ENCODE measurements at places on chromosomes 4 and X.
A peak's percentile ranks its signal among the peaks of the same experiment; 100 is the strongest.

GRCh38 chr4:94570558-94570957 lies 118.8 kb downstream of the PDLIM5 start:
- DNase-seq: no peak

DNA sequence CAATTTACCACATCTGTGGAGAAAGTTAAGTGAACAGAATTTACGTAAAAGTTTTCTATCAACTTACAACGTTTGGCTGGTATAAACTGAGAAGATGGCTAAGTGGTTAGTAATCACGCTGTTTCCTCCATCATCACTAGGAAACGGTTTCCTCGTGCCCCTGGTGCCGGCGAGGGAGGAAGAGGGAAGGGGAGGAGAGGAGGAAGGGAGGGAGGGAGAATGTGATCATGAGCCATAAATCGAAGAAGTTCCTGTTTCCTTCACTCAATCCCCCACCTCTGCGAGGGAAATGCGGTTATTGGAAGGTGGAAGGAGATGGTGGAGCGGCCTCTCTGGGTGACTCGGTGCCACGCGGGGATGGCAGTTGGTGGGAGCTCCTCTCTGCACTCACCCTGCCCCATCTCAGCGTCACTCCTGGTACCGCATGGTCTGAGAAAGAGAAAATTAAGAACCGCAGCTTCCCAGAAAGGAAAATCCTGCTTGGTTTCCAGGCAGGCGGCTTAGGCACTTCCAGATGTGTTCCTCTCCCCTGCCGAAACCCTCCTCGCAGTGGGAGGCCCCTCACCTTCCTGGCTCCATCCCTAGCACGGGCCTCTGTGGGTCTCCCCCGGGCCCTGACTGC lies 216.8 kb downstream of the AFAP1 start:
- DNase-seq: no peak

DNA sequence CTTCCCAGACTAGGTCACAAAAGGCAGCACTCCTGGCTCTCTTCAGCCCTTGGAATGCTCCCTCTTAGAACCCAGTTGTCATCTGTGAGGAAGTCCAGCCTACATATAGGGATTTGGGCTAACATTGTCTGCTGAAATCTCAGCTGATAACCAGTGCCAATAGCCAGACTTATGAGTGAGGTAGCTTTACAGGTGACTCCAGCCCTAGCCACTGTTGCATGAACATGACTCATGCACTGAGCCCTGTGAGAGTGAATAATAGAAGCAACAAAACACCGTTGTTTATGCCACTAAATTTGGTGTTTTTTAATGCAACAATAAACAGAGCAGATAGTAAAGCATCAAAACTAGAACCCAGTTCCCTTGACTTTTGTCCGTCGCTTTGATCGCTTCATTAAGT lies 433.2 kb downstream of the STIM2 start:
- DNase-seq: no peak

DNA sequence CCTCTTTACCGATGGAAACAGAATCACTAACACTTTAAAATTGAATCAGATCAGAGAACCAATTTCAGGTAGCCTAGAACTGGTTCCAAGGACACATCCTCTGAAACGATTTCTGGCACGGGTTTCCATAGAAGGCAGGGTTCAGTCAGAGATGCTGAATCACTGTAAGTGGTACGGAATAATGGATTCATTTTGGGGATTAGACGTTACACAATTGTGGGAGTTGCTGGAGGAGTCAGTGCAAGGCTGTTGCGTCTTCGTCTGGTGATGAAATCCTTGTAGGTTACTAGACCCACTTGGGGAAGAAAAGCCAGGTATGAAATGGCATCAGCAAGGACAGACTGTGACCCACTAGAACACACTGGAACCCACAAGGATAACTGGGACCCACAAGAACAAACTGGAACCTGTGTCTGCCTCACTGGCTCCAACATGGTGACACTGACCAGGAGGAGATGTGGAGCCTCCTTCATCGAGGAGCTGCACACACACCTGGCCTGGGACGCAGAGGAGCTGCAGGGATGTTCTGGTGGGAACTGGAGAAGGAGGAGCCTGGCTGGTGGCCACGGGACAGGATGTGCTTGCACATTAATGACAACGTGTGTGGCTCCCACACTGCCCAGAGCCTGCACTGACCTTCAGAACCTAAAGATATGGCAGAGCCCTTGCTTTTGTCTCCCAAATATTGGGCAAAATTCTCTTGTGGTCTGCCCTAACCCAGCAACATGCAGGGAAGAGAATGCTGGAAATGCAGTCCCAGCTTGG lies 105.1 kb downstream of the TRAPPC11 start:
- no peak for DNase-seq

DNA sequence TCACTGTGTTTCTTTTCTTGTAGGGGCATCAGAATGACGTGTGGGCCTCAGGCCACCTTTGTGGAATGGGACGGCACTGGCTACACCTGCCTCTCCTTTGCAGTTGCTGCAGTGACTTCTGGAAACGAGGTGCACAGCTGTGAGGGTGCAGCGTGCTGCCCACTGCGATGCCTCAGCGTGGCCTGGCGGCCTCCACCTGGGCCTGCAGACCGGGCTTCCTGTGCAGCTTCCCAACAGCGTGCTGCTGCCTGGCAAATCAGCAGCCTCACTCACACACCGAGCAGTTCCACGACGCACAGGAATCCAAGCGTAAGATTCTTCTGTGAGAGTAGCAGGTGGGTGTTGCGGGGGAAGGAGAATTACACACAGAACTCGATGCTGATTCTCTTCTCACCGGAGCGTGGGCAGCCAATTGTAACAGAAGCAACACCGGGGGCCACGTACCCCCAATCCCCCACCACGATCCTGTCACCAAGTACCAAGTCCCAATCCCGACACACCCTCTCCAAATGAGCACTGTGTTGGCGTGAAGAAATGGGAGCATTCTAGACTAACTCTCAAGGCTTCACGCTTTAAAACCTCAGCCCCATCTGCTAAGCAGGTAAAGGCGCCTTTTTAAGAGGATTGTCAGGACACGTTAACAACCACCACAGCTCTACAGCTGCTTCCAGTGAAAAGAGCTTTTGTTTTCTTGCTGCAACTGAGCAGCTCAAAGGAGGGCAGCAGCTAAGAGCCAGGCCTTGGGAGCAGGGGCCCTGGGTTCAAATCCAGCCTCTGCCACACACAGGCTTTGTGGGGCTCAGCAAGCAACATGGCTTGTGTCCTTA lies 16.9 kb downstream of the WDR1 start:
- no peak for DNase-seq

- DNase-seq: no peak
These were observed 13.5 kb downstream of the TTC29 start for GRCh38 chr4:146932116-146932515.

DNA sequence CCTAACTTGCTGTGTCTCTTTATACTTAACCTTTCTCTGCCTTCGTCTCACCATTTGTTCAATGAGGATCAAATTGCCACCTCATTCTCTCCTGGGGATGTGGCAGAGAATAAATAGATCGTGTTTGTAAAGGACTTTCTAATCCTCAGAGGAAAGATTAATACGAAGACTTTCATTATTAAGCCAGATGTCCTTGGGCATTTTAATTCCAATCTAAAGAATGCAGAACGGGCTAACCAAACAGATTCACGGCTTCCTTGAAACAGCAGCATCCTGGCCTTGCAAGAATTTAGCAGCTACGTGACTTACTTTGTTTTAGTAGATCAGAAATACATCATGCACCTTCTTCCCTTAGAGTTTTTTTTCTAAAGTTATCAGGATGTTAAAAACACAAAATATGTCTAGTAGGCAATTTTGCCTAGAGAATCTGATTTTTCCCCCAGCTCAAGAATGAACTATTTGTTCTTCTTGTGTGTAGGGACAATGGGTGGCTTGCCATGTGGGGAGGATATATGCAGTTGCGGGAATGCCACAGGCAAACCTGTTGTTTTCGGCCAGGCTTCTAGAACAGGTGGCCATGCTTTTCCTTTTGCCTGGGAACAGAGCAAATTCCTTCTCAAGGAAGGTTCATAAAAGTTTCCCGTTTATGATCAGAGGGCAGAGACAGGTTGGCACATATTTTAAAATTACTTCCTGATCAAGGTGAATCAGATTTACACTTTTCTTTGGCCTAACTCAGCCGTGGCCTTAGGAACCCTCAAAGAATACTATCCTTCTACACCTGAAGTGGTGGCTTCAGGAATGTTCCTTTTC lies 3.0 kb downstream of the MID1 start:
- DNase-seq: no peak

DNA sequence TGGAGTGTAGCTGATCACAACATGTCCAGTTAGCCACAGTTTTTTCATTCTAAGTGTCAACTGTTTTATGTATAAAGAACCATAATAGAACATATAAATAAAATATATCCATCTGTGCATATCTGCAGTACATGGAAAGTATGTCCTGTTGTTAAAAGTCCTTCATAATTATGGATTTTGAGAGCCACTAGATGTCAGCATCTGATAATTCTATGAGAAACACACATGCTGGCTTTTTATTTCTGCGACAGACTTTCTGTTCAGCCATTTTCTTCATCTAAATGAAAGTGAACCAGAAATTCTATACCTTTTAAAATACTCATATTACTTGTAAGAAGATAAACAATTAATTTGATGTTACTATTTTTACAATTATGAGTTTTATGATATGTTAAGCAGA lies 251.5 kb downstream of the GPM6A start:
- peak; percentile 27 for DNase-seq

DNA sequence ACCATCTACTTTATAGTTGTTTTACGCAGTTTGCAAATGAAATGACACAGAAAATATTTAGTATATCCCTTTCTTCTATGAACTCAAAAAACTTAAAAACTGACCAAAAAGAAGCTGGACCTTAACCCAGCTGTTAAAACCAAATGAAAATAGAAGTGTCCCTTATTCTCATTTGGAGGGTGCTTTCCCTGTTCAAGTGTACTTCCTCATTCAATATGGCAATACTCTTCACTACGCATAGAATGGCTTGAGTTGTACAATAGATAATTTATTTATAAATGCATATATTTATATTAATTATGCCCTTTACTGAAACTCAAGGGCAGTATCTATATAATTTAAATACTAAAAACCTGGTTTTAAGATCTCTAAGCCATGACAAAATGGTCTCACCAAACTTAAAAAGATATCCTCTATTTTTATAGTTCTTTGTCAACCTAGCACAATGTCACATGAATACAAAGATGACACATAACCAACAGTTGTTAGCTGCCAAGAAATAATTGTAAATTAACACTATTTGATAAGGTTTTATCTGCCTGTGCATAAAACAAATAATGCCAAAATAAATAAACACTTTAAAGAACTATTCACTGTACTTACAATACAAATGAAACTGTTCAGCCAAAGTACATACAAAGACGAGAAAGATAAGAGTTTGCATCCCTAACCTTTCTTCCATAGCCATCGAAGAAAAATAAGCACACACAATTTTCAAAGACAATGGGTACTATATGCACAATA lies 25.2 kb downstream of the YTHDC1 start:
- DNase-seq: no peak

- no peak for DNase-seq
These were observed 56.9 kb downstream of the OTC start for GRCh38 chrX:38409289-38409688.

DNA sequence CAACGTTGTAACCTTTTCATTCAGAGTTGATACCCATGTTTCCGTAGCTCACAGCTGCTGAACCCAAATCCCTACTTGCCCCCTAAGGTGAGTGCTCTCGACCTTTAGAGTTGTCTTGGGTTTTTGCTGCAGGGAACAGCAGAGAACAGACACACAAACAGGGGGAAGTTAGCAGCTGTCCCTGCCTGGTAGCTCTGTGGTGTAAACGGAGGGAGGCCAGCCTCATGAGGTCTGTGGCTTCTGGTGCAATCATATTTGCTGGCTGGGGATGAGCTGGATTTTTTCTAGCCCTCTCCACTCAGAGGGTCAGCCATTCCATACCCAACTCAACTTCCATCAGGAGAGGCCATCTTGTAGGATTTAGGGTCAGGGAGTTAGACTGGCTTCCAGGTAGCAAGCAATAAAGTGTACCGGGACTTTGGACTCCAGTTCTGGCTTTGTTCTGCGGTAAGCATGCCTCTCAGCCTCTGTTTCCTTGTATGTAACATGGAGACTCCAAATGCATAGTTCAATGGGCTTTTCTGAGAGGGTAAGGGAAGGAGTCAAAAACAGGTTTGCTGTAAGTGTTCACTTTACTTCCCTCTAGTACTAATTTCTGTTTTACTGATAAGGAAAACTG lies 218.9 kb downstream of the MID1IP1 start:
- no peak for DNase-seq

- no peak for DNase-seq
These were observed 16.2 kb downstream of the ARHGEF38 start for GRCh38 chr4:105568584-105568983.

GRCh38 chr4:40923316-40924095 lies 173.8 kb downstream of the NSUN7 start:
- no peak for DNase-seq

GRCh38 chr4:159003420-159004253 lies 99.2 kb upstream of the RAPGEF2 start:
- DNase-seq: no peak

DNA sequence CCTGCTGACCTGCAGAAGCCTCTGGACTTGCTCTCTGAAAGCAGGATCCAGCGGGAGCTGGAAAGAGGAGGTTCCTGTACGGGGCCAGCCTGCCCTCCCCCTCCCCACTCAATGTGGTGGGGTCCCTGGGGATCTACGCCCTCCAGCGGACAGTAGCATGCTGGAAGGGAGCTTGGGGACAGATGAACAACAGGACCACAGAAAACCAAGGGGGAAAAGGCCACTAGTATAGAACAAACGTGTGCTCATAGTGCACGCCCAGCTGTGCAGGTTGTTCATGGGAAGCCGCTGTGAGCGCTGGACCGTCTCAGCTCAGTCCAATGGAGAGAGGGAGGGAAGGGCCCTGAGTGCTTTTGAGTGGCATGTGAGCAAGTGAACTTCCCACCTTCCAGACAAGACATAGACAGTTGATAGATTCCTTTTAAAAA lies 15.8 kb downstream of the HMX1 start:
- DNase-seq: no peak

DNA sequence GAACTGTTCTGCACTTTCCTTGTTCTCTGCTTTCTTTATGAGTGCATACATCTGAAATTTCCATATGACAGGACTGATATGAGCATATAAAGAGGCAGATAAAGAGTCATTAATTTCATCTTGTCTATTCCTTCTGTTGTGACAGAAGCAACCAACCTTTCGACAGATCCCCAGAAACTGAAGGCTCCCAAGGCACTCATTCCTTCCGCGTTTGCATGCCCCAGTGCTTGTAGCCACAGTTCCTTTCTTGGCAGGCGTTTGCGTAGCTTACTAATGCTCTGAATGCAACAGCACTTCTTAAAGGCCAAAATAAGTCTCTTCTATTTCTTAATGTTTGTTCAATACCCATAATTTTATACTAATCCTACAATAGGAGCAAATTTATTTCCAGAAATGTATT lies 94.0 kb upstream of the TBL1X start:
- no peak for DNase-seq

DNA sequence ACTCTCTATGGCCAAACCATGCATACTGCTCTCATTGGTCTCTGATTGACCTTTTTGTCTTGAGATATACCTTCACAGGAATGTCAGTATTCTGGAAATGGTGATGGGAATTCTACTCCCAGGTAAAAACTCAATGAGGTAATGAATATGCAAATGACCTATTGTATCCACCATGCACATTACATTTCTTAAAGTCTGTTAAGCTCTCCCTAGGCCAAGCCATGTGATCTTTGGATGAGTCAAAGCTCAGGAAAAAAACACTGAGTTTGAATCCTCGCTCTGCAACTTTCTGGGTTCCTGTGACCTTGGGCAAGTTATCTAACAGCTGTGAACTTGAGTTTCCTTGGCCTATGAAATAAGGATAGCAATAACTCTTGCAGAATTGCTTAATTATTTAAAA lies 175.4 kb downstream of the PPP1R2C start:
- no peak for DNase-seq
